Activated naive CD8-positive, alpha-beta T cell treated with anti-CD3 and anti-CD28 coated beads, Interleukin-2, amount 50 U/mL, for 24 hours (primary cell): ENCODE measurements at places on chromosomes 16 and 17.

- DNase-seq: peak; percentile 34
Observed at GRCh38 chr17:82858376-82859126, 18.7 kb upstream of the ZNF750 start.

- DNase-seq: no peak
Observed at GRCh38 chr16:85206472-85207356, 94.4 kb upstream of the CIBAR2 start.

DNA sequence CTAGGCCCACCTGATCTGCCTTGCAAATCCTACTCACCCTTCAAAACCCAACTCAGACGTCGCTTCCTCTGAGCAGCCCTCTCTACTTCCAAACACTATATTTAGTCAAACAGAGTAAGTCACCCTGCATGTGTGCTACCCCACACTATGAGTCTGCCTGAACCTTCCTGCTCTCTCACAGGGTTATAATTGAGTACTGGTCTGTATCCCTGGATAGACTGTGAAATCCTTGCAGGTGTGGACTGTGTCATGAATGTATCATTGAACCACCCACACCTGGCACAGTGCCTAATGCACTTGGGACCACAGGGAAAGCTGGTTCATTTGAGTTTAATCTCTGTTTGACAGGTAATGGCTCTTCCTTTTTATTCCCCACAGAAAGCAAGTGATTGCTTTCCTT is 3.4 kb downstream of the FBXO39 start:
- no peak for DNase-seq

DNA sequence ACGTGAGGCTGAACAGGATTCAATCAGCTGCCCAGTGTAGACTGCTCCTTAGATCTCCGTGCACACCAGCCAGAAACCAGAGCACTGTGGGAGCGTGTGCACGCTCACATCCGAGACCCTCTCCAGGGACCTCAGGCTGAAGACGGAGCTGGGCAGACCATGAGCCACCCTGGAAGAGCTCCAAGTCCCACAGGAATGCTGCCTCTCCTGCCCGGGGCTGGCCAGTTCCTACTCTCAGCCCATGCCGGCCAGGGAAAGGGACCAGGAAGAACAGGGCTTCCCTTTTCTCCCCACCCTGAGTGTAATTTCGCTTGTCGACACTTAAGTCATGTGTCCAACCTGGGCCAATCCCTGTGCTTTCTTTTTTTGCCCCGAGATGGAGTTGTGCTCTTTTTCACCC is 6.9 kb downstream of the ALYREF start:
- DNase-seq: no peak

GRCh38 chr16:2825906-2826305 is 4.2 kb upstream of the ZG16B start:
- DNase-seq: no peak

- no peak for DNase-seq
Observed at GRCh38 chr17:82978765-82979349, 100.6 kb upstream of the METRNL start.

DNA sequence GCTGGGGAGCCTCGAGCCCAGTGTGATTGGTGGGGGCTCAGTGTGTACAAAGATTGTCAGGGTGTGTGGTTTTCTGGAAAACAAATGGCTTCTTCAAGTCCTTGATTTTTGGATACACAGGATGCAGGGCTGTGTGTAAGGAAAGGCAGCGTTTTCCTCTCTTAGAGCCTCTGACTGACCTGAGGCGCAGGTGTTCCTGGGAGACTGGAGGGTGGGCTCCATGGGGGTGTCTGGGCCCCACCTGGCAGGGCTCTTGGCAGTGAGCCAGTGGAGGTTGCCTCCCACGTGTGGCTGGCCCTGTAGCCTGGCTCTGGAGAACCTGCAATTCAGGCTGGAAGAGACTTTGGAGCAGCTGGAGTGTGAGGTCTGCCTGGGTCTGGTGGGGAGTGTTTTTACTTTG is 5.0 kb downstream of the FOXK2 start:
- no peak for DNase-seq

DNA sequence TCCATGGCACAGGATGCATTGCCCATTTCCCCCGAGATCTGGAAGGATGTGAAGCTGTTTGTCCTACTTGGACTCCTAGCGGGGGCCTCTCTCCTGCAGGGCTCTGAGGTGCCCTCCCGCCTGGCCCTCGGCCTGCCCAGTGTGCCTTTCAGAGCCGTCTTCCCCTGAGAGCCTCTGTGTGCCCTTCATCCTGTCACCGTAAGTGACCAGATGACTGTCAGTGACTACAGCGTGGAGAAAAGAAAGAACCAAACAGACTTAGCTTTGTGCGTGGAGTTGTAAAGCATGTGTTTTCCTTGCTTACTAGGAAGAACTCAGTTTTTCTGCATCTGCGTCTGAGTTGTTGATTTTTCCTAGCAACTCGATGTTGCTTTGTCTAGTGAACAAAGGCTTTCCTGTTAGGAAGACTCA is 56.1 kb downstream of the BANP start:
- DNase-seq: no peak

GRCh38 chr17:57326336-57326735 is 70.0 kb downstream of the MSI2 start:
- no peak for DNase-seq

- peak; percentile 39 for DNase-seq
Observed at GRCh38 chr17:43905985-43906852, 1.1 kb downstream of the MPP2 start.

- DNase-seq: peak; percentile 54
Observed at GRCh38 chr16:66894948-66895688, 14.8 kb downstream of the PDP2 start.

GRCh38 chr16:56549161-56549560 is 15.7 kb upstream of the MT4 start:
- no peak for DNase-seq

DNA sequence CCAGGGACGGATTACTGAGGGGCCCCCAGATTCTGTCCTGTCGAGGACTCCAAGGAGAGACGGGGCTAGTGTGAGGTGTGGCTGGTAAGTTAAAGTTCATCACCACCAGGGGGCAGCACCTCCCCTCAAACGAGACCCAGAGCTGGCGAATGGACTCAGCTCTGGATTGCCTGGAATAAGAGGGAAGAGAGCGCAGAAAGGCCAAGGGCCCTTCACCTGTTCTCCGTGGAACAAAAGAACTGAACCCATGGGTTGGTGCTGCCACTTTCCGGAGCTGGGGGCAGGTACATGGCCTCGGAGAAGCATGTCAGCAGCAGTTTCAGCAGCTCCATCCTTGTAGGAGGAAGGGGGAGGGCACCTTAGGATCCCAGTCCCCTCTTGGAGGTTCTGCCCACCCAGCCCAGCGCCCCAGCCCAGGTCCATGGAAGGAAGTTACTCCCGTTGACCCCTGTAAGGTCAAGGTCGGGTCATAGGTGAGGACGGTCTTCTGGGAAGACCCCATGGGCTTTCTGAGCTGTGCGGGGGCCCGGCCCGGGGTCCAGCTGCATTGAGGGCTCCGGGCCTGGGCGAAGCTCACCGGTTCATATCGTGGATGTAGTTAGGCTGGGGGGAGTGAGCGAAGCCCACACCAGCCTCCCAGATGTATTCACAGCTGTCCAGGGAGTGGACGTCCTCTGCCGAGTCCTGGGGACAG is 10.8 kb downstream of the HID1 start:
- DNase-seq: peak; percentile 90

GRCh38 chr16:23634461-23635036 is 6.6 kb downstream of the PALB2 start:
- no peak for DNase-seq

DNA sequence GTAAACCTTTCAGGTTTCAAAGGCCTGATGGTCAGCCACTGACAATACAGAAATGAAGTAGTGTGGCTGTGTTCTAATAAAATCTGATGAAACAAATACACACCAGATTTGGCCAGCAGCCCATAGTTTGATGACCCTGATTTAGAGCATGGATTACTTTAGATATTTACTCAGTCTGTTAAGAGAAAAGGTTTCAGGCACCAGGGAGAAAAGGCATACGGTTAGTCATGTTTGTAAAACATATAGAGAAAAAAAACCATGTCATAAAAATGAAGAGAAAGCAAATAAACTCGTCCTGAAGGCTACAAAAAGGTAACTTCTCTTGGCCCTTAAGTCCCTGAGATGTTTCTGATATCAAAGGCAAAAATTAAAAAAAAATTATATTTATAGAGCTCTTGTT is 112.1 kb downstream of the ADAMTS18 start:
- no peak for DNase-seq
